Uterus (tissue), 4 donors: ENCODE measurements at places on chromosomes 2 and 18. TPM values are rescaled to one million over a fixed set of nuclear protein-coding genes. Genes with fewer than 3 reads are reported as not detected.

DNA sequence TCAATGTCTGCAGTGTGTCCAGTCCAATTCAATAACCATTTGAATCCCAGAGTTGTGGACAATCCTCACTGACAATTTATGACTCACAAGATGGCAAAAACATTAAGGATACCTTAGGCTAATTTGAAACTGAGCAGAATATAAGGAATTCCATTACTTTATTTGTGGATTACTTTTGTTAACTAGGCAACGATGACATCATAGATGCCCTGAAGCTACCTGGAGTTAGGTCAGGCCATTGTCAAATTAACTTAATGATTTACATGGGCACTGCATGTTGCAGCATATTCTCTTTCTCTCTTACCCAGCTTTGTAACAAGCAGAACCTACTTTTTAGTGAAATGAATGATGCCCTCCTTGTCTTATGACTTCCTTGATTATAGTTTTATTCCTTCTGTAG is 100.0 kb upstream of the CDCA7 start:
- H3K27ac ChIP-seq = no peak overlapping the region
- H3K36me3 ChIP-seq = no peaks in the 10 kb centered on the region
- no peak overlapping the region for H3K4me3 ChIP-seq
- no peaks in the 10 kb centered on the region for H3K4me1 ChIP-seq
- H3K27me3 ChIP-seq = no peaks in the 10 kb centered on the region

- no peaks in the 10 kb centered on the region for H3K4me1 ChIP-seq
- no peak for DNase-seq
- no peaks in the 10 kb centered on the region for H3K27me3 ChIP-seq
- H3K36me3 ChIP-seq = no peaks in the 10 kb centered on the region
Observed at GRCh38 chr2:109508556-109508955, 105.2 kb downstream of the SEPTIN10 start.

- peak; percentile 21 for DNase-seq
- H3K4me1 ChIP-seq = peaks cover 3% of the 10 kb centered on the region
- H3K27me3 ChIP-seq = no peaks in the 10 kb centered on the region
- no peaks in the 10 kb centered on the region for H3K36me3 ChIP-seq
Observed at GRCh38 chr2:152432206-152432653, 97.3 kb downstream of the FMNL2 start.

GRCh38 chr2:112730791-112731190 is 10.0 kb downstream of the NT5DC4 start:
- DNase-seq = no peak

ERFE gene
- not detected for total RNA-seq
